ENCODE measurements at places on chromosomes 12 and 14. TPM values are rescaled to one million over a fixed set of nuclear protein-coding genes. Genes with fewer than 3 reads are reported as not detected.

The KRT77 gene
- not detected for total RNA-seq

The FOXM1 gene
- 4.2 TPM for total RNA-seq

The IL26 gene
- not detected for total RNA-seq

The CLECL1 gene
- not detected for total RNA-seq

The SERPINA12 gene
- not detected for total RNA-seq

The OR4K15 gene
- not detected for total RNA-seq

The TAS2R42 gene
- not detected for total RNA-seq

The B4GALNT1 gene
- total RNA-seq: 0.29 TPM

The KCNC2 gene
- total RNA-seq: not detected
